Posterior vena cava (tissue), 2 donors: ENCODE measurements at places on chromosomes 3 and 15.

DNA sequence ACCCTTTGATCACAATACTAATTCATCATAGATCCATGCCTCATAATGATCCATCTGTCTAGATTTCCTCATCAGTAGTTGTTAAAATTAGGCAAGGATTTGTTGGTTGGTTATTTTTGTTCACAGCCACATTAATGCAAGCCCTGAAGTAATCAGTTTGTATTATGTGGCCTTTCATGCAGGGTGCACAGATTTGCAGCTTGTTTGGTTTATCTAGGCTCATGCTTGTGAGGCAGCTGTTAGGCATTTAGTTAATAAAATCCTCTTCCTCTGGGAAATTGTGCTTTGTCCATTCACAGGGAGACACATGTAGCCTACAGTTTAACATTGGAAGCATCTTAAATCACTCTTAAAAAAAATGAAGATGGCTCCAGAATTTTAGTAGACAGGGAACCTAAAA is 162.8 kb upstream of the ZNF385D start:
- no peak for DNase-seq

DNA sequence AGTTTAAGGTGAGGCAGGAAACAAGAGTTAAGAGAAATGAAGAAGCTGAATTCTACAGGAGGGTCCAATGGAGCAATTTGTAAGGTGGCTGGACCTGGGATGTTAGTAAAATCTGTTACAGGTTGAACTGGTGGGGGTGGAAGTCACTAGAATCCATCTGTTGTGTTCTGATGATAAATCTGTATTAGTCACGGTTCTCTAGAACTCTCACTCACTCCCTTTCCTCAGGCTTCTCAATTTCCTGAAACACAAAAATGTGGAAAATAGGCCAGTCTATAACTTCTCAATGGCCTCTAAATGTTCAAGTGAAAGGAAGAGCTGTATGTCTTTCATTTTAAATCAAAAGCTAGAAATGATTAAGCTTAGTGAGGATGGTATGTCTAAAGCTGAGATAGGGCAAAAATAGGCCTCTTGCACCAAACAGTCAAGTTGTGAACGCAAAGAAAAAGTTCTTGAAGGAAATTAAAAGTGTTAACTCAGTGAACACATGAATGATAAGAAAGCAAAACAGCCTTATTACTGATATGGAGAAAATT is 180.2 kb upstream of the CBLB start:
- no peak for DNase-seq

- no peak for DNase-seq
Measured at GRCh38 chr3:60024400-60024799, 974.6 kb upstream of the CFAP20DC start.

DNA sequence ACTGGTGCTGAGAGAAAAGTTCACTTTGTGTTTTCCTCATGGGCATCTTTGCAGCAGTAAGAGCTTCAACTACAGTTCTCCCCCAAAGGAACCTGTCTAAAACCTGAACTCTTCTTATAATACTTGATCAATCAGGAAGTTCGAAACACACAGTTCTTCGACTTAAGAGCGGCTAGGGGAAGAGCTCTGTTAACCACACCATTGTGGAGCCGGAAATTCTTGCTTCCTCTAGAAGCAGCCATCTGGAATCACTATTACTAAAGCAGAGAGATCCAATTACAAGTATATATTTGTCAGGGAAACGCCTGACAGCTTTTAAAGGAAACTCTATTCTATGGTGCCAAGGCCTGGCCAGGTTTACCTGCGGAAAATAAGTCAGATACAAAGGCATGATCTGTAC is 337.3 kb upstream of the CBLB start:
- DNase-seq, result no peak

GRCh38 chr15:44397869-44398268 is 29.6 kb upstream of the CTDSPL2 start:
- DNase-seq, result no peak

DNA sequence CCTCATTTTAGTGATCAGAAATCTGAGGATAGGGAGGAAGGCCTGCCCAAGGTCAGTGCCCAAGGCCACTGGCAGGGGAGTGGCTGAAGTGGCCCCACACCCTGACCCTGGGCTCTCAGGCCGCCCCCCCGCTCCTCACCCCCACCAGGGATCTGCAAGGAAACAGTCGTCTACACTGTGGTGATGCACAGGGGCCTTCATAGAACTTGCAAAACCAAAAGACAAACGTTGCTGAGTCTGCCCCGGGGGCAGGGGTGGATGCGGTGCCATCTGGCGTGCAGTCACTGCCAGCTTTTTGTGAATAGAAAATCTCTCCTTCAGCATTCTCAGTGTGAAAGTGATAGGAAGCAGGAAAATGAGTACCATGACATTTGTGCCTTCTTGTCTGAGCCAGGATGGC is 41.3 kb downstream of the WHAMM start:
- DNase-seq, result no peak

DNA sequence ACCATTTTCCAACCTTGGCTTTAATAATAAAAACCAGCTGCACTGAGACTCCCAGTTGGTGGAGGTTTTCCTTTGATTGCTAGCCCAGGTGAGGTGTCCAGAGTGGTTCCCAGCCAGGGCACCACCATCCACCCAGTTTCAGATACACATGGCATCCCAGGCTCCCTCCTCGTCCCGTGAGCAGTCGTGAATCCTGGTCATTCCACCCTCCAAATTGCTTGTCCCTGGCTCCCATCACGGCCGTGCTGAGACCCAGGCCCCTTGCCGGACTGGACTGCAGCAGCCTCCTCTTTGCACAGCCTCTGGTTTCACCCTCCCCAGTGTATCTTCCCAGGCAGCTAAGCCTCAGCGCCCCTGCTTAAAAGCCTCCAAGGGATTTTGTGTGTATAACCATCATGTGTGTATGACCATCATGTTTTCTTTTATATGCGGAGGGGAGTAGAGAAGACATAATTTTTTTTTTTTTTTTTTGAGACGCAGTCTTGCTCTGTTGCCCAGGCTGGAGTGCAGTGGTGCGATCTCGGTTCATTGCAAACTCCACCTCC is 106.3 kb downstream of the ETFA start:
- DNase-seq, result no peak

DNA sequence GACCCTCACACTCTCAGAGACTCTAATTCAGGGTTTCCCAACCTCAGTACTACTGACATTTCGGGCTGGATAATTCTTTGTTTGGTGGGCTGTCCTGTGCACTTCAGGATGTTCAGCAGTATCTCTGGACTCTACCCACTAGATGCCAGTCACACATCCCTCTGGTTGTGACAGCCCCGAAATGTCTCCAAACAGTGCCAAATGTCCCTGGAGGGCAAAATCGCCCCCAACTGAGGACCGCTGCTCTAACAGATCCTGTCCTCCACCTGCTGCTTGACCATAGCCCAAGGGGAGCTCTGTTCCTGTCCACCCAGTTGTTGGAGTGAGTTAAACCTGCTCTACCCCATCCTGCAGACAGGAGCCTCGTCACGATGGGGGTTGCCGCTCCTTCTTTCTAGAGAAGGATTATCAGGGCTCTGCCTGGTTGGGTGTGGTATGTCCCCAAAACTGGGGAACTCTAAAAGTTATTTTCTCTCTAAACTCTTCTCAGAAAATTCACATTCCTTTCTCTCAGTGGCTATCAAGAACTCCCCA is 85.6 kb upstream of the PSMD6 start:
- no peak for DNase-seq

- no peak for DNase-seq
Measured at GRCh38 chr3:133709139-133709750, 36.9 kb upstream of the TF start.

DNA sequence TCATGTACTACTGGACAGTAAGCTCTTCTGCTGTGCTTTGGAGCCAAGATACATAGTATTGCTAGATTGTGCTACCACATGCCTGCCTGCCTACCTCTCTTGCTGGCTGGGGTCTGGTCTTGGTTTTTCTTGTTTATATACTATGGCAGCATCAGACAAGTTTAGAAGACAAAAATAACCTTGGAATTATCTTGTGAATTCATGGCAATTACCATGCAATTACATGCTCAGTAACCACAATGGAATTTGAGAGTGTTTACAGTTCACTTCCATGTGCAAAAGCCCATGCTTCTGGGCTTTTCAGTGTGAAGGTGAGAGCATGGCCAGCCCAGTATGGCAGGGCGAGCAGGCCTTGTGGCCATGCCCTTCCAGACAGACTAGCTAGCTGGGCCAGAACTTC is 48.0 kb upstream of the C15orf61 start:
- no peak for DNase-seq

DNA sequence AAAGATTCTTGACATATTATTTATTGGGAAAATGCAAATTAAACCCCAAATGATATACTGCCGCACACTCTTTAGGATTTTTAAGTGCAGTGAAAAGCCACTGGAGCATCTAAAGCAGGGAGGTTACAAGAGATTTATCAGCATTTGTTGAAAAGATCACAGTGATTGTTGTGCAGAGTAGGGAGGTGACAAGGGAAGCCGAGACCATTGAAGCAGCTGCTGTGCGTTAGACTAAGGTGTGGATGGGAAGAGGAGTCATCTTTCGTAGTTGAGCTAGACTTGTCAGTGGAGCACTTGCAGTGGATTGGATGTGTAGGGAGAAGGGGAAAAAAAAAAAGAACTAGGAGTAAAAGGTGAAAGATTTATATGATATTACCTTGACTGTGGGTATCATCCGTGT is 854.6 kb downstream of the NTRK3 start:
- DNase-seq, result no peak

GRCh38 chr3:13207578-13207922 is 134.3 kb upstream of the IQSEC1 start:
- DNase-seq, result peak; percentile 41

- DNase-seq, result no peak
Measured at GRCh38 chr15:55768670-55769185, 25.8 kb upstream of the PRTG start.

DNA sequence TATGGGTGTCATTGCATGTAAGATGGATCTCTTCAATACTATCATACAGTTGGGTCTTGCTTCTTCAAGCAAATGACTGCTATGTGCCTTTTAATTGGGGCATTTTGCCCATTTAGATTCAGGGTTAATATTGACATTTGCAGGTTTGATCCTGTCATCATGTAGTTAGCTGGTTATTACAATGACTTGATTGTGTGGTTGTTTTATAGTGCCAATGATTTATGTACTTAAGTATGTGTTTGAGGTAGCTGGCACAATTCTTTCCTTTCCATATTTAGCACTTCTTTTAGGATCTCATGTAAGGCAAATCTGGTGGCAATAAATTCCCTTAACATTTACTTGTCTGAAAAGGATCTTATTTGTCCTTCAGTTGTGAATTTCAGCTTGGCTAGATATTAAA is 267.5 kb downstream of the VGLL3 start:
- no peak for DNase-seq

GRCh38 chr3:54443561-54444161 is 321.3 kb downstream of the CACNA2D3 start:
- no peak for DNase-seq

GRCh38 chr3:43248973-43249372 is 37.4 kb upstream of the SNRK start:
- DNase-seq, result no peak

GRCh38 chr15:65212097-65212496 is 824 bp upstream of the CILP start:
- no peak for DNase-seq

- no peak for DNase-seq
Measured at GRCh38 chr15:99212406-99212805, 37.0 kb downstream of the TTC23 start.

DNA sequence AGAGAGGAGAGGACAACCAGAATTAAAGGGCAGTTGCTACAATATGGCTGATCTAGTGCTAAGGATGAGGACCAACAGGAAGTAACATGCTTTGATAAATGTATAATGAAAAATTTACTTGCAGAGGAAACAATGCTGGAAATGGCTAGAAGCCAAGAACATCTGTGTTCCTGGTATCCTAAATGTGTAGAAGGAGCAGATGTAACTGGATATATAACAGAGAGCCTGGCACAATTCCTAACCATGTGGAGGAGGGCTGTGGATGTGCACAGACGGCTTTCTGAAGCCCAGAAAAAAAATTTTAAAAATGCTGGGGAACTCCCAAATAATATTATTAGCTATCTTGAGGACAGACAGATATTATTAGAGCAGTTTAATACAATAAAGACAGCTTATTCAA is 159.4 kb upstream of the GBE1 start:
- DNase-seq, result no peak

GRCh38 chr3:186732169-186732766 is 15.1 kb downstream of the KNG1 start:
- no peak for DNase-seq

GRCh38 chr3:15933439-15934139 is 135.8 kb upstream of the ANKRD28 start:
- no peak for DNase-seq

GRCh38 chr15:72785432-72785831 is 1.9 kb upstream of the ADPGK start:
- no peak for DNase-seq

DNA sequence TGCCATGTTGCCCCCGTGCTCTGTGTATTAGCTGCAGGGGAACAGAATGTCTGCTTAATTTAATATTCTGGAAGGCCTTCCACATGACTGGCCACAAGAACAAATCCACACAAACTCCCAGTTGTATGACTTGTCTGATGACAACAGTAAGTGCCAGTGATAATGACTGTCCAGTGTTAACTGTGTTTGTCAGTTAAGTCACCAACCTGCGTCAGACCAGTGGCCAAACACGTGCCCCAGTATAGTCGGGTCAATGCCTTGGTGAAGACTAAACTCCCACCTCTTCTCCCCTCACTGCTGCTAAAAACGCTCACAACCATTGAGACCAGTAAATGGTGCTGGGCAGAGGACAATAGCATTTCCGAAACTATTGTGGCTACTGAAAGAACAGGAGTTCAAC is 9.8 kb upstream of the ATP13A5 start:
- DNase-seq, result no peak

DNA sequence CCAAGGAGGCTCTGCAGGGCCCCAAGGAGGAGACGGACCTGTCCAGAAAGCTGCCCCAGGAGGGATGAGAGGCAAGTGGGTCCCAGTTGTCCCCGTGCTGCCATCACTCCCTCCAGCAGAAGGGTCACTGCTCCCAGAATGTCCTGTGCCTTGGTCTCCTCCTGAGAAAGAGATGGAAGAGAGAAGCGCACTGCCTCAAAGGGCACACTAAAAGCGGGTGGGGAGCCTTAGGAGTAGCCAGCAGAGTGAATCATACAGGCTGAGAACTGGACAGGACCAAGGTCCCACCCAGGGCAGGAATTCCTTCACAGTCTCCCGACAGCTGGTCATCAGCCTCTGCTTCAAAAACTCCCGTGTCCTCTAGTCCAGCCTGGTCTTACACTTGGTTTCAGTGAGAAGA is 4.6 kb downstream of the THPO start:
- no peak for DNase-seq

- DNase-seq, result no peak
Measured at GRCh38 chr3:58082047-58082446, 73.8 kb downstream of the FLNB start.

GRCh38 chr3:124620600-124621063 is 109.6 kb upstream of the UMPS start:
- no peak for DNase-seq

- DNase-seq, result no peak
Measured at GRCh38 chr15:85414495-85414894, 34.1 kb downstream of the AKAP13 start.

DNA sequence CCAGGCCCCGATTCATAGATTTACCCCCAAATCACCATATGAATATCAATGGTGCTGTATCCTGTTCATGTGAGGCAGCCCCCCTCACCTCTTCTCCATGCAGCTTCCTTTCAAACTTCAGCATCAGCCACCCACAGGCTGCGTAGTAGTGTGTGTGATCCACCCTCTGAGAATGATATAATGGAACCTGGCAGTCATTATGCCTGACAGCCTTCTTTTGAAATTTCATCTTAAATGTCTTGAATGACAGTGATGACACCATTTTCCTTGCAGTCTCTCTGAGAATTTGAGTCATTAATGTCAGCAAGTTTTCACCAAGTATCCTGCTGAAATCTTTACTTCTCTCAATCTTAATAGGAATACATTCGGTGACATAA is 3.5 kb upstream of the CLRN1 start:
- DNase-seq, result no peak

GRCh38 chr15:27617013-27617412 is 482.1 kb downstream of the OCA2 start:
- no peak for DNase-seq
